Stimulated activated CD4-positive, alpha-beta T cell treated with anti-CD3 and anti-CD28 coated beads, Interleukin-1b, Interleukin-23, amount 100 ng/mL, for 1 hour (primary cell): ENCODE measurements at places on chromosomes 6 and 20.

DNA sequence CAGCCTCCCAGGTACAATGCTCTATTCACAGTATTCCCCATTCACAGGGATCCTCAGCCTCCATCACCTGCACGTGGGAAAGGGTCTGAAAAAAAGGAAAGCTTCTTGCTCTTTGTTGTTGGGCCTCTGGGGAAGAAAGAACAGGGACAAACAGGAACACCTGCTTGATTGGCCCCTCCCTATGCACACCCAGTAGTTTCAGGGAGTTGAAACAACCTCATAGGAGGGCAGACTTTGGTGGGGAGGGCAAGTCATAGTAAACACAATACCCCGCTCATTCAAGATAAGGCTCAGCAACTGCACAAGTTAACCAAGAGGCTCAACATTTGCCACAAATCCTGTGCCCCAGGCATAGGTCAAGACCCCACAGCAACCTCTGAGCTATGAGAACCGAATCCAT, 1.7 kb downstream of the GHRH start:
- DNase-seq, result no peak

DNA sequence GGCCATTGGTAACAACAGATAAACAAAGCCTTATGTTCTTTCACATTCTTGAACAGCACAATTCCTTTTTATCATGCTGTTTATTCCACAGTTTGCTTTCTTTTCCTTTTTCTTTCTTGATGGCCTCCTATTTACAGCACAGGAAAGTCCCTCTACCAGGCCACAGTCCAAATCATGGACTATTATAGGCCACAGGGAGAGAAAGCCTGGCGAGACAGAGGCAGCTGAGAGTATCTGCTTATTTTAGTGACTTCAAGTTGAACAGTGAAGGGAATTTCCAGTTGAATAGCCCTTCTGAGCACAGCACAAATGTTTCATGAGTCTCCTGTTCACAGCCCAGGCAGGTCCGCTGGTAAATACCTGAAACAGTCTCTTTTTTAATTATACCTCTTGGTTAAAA, 263.7 kb upstream of the ARID1B start:
- DNase-seq, result no peak

DNA sequence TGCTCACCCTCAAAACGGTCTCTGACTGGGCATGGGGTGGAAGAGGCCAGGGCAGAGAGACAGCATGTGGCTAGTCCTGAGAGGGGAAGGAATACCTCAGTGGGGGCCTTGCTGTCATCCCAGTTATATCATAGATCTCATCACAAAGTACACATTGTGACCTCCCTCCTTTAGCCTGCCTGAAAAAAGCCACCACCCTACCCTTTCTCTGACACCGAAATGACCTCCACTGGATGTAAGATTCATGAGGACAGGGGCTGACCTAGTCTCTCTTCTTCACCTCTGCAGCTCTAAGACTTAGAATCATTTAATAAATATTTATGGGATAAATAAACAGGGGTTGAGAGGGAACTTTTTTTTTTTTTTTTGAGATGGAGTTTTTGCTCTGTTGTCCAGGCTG, at the start of gene C20orf173:
TSS of gene C20orf173 (minus strand) at position 101 of the 400 bp plus-strand sequence. CDS start 279 bp downstream, outside the sequence.
- no peak for DNase-seq

DNA sequence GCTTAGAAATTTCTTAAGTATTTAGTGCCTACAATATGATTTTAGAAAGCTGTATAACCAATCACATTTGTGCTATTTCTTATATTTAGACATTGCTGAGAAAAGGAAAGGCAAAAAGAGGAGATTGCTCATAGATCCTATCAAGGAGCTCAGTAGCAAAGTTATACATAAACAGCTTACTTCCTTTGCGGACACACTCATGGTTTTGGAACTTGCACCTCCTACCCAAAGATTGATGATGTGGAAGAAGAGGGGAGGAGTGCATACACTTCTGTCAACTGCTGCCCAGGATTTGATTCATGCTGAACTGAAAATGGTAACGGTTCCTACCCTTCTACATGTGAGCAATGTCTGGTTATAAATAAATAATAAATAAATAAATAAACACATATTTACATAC, 16.7 kb downstream of the RAD21L1 start:
- no peak for DNase-seq

GRCh38 chr6:138692978-138693909, 80.3 kb upstream of the CCDC28A start:
- DNase-seq, result no peak

DNA sequence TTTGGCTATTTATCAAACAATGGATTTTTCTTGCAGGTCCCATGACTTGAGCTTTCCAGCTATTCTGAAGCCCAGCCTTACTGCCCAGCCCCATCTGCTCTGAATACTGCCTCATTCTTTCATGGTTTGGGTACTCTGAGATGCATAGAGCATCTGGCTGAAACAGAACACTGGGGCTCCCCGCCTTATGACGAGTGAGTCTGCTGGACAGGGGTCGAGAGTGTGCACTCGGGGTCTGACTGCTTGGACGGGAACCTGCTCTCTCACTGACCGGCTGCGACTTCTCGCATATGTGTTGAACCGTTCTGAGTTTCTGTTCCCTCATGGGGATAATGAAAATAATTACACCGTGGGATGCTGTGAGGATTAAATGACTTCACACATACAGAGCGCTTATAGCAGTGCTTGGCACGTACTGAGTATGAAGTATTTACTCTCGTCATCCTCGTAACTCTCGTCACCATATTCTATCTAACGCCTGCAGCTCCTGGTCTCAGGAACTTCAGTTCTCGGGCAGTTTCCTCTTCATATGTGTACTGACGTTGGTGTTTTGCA, 59.5 kb upstream of the MPC1 start:
- DNase-seq, result no peak

DNA sequence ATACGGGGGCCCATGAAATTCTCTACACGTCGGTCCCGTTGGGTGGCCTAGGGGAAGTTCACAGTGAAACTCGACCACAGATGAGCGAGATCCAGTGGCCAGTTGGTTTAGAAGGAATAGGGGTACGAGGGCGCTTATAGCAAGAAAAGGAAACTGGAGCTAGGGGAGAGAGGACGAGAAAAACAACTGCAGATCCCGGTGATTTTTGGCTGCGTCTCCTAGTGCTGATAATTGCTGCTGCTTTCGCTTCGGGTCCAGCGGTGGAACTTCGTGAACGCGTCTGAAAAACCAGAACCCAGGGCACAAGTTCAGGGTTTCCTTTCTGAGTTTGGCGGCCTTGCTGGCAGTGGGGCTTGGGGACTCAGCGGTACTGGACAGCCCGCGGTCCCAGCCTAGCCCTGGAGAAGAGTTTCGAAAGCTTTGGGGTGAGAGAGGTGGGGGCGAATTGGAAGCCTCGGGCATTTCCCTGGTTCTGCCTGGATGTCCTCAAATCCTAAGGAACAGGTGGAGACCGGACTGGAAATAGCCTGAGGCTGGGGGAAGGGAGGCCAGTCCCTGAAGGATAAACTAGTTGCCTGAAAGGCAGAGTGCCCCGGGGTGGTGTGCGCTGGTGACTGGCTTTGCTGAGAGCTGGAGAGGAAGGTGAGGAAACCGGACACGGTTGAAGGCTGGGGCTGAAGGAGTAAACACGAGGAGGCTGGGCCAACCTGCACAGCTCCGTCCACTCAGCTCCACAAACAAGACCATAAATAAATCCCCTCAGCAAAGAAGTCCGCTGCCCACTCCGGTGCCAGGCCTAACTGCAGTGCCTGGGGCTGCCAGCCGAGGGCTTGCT, 793 bp downstream of the GMPR start:
- no peak for DNase-seq

DNA sequence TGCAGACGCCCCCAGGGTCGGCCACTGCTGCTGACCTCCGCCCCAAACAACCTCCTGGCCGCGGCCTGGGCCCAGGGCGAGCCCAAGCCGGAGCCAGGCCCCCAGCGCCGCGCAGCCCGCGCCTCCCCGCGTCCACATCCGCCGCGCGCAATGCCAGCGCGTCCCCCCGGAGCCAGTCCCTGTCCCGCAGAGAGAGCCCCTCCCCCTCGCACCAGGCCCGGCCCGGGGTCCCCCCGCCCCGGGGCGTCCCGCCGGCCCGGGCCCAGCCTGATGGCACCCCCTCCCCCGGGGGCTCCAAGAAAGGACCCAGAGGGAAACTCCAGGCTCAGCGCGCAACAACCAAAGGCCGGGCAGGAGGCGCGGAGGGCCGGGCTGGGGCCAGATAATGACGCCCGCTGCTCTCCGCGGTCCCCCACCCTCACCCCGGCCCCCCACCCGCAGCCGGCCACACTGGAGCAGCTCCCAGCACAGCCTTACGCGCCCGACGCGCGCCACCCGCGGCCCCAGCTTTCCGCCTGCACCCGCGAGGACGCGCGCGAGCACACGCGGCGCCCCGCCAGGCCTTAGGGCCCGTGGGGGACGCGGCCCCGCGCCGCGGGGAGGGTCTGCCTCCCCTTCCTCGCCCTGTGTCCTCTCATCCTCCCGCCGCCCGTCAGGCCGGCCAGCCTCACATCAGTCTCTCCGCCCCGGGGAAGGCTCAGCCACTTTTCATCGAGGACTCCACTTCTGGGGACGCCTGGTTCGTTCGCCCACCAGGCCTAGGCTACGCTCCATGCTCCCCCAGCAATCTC, 12.9 kb upstream of the SLC22A7 start:
- no peak for DNase-seq

DNA sequence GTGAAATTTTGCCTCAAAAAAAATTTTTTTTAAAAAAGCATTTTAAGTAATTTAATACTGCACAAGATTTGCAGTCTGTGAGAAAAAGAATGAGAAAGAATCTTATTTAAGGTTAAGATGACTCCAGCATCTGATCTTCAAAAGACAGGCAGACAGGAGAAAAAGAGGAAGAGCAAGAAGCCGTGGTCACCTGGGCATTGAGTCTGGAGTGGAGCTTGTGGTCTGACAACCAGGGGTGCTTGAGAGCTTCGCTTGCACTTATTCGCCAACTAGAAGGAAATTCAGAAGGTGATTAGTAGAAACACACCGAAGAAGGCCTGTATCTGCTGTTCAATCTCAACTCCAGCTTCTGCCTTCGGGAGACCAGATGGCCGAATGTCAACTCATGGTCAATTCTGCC, 75.9 kb downstream of the MYLK4 start:
- DNase-seq, result no peak

DNA sequence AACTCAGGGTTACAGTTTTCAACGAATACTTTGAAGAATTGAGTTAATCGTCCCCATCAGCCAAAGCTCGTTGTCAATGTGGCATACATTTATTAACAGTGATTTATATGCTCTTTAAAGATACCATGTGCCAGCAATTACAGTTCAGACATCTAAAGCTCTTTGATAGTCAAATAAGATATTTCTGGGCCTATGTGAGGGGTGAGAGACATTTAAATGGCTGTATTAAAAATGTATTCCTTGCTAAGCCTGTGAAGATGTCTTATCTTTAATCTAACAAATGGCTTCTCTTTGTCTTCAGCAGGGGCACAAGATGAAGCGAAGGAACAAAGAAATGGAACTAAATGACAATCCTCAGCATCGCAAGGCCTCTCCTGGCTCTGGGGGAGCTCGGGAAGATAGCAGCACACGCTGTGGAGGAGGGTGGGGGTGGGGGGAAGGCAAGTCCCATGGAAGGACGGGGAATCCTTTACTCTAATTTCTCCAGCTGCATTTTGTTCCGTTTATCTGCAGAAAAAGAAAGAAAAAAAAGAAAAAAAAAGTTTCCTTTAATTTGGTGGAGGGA, 523.6 kb downstream of the KIF16B start:
- no peak for DNase-seq

- no peak for DNase-seq
These were observed 670 bp upstream of the COL11A2 start for GRCh38 chr6:33192671-33193602.

- no peak for DNase-seq
These were observed 160.5 kb upstream of the AGPAT4 start for GRCh38 chr6:161434350-161434749.
